ENCODE measurements at places on chromosomes 2 and 18. TPM values are rescaled to one million over a fixed set of nuclear protein-coding genes. Genes with fewer than 3 reads are reported as not detected.

Gene SFTPB
- total RNA-seq = not detected

Gene IWS1
- 51.8 TPM for total RNA-seq

DNA sequence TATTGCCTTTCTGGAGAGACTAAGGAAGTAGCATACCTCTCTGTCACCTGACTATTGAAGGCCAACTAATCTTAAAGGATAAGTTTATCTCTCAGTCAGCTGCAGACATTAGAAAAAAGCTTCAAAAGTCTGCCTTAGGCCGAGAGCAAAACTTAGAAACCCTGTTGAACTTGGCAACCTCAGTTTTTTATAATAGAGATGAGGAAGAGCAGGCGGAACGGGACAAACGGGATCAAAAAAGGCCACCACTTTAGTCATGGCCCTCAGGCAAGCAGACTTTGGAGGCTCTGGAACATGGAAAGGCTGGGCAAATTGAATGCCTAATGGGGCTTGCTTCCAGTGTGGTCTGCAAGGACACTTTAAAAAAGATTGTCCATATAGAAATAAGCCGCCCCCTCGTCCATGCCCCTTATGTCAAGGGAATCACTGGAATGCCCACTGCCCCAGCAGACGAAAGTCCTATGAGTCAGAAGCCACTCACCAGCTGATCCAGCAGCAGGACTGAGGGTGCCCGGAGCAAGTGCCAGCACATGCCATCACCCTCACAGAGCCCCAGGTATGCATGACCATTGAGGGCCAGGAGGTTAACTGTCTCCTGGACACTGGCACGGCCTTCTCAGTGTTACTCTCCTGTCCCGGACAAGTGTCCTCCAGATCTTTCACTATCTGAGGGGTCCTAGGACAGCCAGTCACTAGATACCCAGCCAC lies 61.5 kb upstream of the FAM98A start:
- DNase-seq = no peak

GRCh38 chr18:12432881-12433280 lies 25.2 kb downstream of the PRELID3A start:
- DNase-seq = no peak

- DNase-seq = no peak
Measured at GRCh38 chr2:20589975-20590703, 60.8 kb downstream of the HS1BP3 start.

DNA sequence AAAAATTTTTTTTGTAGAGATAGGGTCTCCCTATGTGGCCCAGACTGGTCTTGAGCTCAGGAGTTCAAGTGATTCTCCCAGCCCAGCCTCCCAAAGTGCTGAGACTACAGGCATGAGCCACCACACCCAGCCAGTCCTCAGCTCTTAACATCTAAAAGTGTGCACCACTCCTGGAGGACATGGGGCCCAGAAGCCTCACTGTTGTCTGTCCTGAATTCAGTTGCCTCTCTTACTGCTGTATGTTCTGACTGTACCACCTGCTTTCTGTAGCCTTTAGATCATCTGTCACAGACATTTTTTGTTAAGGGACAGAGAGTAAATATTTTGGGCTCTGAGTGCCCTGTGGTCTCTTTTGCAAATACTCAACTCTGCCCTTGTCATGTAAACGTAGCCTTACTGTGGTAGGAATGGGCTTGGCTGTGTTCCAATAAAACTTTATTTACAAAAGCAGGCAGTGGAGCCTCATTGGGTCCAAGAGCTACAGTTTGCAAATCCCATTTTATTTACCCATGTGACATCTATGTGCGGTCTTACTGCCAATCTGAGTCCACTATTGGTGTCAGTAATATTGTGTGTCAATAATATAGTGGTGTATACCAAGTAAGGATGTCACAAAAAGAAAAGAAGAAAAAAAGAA lies 38.1 kb downstream of the TMEM37 start:
- DNase-seq = no peak

DNA sequence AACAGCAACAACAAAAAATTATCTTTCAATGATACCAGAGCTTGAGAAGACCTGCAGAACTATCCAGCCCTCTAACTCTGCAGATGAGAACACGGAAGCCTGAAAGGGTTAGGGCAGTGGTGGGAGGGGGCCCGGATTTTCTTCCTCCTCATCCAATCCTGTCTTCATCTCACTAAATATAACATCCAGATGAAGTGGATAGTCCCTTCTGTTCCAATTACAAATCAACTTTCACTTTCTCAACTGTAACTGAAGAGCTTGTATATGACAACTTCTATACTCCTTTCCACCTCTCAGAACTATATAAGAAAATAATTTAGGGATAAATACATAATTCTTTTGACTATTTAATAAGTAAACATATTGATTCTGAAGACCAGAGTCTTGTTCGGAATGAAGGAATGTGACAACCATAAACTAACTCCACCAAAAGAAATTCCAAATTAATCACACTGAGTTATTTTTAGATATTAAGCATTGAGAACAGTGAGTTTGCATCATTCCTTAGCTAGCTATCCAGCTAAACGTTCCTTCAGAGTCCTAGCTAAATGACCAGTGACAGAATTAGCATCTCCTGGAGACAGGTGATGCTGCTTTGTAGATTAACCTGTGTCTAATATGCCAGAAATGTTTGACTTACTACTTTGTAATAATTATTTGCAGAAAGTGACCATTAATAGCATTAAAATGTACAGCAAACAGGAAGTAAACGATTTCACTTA lies 32.7 kb downstream of the SFT2D3 start:
- no peak for DNase-seq

- no peak for DNase-seq
Measured at GRCh38 chr2:207075456-207075855, 90.3 kb downstream of the KLF7 start.
